Activated CD8-positive, alpha-beta memory T cell treated with anti-CD3 and anti-CD28 coated beads for 24 hours (primary cell): ENCODE measurements at places on chromosomes 2 and 18.

DNA sequence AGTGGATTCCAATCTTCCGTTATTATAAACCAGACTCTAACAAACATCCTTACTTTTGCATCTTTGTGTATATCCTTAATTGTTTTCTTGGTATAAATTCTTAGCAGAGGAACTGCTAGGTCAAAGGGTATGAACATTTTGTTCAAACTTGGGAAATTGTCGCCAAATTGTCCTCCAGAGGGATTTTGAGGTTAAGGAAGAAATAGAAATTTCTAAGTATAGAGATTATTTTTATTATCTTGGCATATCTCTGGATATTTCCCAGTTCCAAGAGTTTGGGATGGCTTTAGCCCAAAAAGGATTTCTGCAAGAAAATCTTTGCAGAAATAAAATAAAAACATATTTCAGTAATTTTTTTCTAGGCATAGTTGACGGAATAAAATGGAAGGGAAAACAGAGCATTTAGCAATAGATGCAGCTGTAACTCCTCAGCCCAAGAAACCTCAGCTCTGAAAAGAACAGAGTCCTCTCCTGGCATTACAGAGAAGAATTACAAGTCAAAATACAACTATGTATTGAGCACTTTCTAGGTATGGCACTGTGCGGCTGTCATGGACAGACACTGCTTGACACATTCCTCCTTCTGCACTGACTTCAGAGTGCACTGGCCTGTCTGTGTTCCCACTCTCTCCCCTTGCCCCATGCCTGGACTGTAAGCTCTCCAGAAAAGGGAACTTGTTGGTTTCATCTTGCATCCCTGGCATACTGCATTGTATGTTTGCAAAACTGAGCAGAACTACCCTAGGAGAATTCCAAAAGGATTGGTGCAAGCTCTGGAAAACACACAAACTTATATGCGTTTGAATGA, 117.3 kb upstream of the STON1 start:
- no peak for DNase-seq

DNA sequence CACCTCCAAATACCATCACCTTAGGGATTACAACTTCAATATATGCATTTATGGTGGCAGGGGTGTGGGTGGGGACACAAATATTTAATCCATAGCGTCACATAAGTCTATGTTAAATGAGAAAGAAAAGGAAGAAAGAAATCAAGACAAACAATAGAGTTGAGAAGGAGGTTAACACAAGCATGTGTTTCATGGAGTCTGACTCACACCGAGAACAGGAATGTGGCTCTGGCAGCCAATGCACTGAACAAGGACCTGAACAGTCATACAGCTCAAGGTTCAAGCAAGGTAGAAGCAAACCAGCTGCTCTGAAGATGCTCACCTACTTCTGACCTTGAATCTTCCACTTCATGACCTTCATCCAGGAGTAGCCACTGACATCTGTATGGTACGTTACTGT, 36.2 kb upstream of the LPIN1 start:
- no peak for DNase-seq

- no peak for DNase-seq
These were observed 1.8 kb downstream of the CCDC85A start for GRCh38 chr2:56185582-56186046.

DNA sequence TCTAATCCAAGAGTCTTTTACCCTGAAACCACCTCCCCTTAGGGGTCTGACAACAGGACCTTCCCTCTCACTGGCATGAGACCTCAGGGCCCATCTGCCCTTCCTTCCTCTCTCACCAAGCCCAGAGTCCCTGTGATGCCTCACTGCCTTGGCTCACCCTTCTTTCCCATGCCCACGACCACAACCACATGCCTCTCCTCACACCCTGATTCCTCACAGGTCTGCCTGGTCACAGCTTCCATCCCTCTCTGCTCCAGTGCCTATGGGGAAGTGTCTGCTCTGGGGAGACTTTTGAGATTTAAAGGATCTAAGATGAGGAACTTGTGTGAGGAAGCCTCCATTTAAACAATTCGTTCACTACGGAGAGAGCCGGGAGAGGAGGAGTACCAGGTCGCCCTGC, 98.9 kb upstream of the SH3BP4 start:
- DNase-seq, result no peak

- DNase-seq, result no peak
These were observed 13.7 kb downstream of the SALL3 start for GRCh38 chr18:78993014-78993926.

DNA sequence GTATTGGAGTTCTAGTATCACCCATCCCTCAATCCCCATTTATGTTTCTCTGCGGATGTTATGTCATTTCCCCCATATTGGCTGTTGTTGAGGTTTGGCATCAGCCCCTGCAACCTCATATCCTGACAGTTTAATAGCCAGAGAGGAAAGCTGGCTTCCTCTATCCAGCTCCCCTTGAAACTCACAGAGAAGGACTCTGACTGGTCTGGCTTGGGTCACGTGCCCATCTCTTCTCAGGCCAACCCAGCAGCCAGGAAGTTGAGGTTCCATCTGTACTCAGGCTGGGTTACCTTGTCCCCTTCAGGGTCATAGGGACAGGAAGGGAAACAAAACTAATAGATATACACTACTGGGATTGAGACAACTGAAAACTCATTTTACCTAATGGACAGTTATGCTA, 148.0 kb upstream of the SLC14A2 start:
- no peak for DNase-seq

- DNase-seq, result no peak
These were observed 165.3 kb downstream of the LCLAT1 start for GRCh38 chr2:30612371-30612770.

- DNase-seq, result no peak
These were observed 143.9 kb upstream of the GYPC start for GRCh38 chr2:126512026-126512425.

- no peak for DNase-seq
These were observed 60.2 kb downstream of the VSNL1 start for GRCh38 chr2:17600556-17601204.

DNA sequence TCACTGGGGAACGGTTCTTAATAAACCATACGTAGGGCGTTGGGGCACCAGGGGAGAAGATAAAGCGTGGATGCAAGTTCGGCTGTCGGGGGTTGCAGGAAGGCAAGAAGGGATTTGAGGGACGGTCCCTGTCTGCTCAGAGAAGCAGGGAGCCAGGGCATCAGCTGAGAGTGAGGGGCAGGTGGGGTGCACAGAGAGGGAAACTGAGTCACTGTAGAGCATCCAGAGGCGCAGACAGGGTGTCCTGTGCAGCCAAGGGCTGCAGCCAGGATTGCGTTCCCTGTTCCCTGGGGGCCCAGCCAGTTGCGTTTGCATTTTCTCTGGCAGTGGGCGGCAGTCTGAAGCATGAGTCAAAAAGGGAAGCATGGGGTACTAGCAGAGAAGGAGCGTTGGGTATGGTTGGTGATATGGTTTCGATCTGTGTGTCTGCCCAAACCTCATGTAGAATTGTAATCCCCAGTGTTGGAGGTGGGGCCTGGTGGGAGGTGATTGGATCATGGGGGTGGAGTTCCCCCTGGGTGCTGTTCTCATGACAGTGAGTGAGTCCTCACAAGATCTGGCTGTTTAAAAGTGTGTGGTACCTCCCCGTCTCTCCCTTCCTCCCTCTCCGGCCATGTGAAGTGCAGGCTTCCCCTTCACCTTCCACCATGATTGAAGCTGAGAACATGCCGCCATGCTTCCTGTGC, 202.9 kb downstream of the NDUFA10 start:
- peak; percentile 47 for DNase-seq

- DNase-seq, result no peak
These were observed 151.4 kb downstream of the HNMT start for GRCh38 chr2:138115666-138116065.

DNA sequence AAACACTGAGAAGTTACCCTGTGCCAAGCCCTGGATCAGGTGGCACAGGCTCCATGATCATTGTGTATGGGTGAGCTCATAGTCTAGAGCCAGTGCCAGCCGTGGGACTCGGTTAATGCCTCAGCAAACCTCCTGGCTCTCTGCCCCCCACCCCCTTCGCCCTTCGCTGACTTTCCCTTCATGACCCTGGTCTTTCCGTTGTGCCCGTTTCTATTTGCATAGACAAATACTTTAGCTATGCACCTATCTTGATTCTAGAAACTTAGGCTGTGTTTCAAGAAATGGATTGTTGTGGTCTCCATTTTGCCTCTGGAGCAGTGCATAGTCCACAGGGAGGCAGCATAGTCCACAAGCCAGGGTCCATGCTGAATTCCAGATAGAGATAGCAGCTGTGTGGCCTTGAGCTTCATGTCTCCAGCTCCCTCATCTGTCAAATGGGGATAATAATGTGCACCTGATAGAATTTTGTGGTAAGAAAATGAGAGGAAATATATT, 44.8 kb upstream of the KDM3A start:
- no peak for DNase-seq

DNA sequence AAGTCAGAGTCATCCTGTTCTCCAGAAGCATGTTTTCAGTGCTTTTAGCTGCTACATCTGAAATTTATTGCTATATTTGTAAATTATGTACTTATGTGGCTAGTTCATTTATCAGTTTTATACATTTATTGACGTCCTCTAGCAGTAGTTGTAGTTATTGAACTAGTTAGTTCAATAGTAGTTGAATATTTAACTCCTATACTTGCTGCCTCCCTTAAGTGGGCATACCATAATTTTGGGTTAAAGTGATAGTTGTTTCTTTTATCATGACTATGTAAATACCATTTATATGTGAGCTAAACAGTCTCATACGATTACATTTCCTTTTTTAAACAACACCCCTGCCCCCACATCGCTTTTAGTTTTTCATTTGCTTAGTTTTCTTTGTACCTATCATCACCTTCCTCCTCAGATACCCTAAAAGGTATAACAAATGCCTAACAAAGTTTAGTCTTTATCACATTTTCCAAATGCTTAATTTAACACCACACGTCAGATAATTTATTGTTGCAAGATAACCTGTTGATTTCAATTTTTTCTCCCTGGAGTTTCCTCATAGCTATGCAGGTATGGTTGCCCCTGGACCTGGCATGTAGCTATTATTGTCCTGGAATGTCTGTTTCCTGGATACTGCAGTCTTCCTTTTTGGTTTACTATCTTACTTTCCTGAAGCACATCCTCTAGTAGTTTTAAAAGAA, 8.8 kb downstream of the MAP4K4 start:
- DNase-seq, result no peak

DNA sequence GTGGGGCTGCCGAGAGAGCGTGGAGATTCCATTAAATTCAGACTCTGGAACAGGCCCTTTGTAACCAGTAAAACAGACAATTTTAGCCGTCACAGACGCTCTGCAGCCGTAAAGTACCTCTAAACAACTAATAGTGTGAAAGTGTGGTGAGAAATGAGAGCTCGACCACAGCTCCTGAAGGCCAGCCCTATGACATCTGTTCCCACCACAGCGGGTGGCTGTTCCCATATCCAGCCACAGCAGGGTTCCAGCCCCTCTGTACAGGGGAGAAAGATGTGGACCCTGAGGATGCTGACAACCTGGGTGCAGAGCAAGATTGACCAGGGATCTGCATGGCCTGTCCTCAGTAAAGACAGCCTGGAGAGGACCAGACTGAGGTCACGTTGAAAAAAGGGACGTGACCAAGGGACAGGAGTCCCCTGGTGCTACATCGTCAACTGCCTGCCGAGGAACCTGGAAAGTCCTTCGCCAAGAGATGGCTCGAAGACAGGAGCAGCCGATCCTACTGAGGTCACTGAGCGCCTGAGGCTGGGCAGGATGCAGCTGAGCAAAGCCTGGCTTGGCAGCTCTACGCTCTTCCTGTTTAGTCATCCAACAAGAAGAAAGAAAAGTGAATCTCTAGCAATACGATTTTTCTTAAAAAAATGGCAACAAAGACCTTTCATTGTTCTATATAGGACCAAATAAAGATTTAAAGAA, 831.7 kb downstream of the RNF144A start:
- no peak for DNase-seq

DNA sequence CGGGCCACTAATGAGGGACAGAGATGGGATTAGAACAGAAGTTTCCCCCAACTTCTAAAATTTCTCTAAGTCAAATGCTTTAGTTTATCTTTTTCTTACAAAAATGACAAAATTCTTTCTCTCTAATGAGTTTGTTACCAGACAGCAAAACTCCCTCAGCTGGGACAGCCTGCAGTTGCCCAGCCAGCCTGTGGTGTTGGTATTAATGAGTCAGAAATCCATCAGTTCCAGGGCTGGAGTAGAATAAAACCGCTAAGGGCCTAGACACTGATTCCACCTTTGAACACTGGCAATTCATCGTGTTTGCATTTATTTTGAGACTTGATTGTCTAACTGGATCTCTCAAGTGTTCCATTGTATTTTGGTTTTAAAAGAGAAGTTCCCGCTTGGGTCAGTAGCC, 38.3 kb upstream of the SMAD2 start:
- DNase-seq, result no peak

GRCh38 chr2:99868260-99868659, 274.1 kb downstream of the AFF3 start:
- DNase-seq, result no peak

- DNase-seq, result no peak
These were observed 269.0 kb downstream of the TFCP2L1 start for GRCh38 chr2:121015971-121016485.

DNA sequence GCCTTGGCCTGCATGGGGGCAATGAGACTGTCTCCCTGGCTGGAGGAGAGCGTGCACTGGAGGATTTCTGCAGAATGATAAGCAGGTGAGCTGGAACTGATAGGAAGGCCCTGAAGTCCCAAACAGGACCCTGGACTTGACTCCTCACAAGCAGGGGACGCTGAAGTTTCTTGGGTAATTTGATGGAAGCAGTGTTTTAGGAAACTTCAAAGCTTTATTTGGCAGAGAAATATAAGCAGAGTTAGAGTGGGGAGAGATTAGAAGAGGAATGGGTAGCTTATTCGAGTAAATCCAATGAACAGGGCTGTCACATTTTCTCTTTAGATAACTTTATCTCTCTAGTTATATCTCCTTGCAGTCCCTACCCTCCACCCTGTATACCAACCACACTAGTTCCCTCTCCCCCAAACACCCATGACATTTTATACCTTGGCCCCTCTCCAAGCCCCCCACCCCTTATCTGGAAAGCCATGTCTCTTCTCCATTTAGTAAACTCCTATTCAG, 73.6 kb upstream of the IGFBP5 start:
- DNase-seq, result no peak

- DNase-seq, result no peak
These were observed 588.4 kb downstream of the ARHGAP15 start for GRCh38 chr2:143717536-143718168.

- DNase-seq, result peak; percentile 82
These were observed 16.8 kb upstream of the HES6 start for GRCh38 chr2:238256594-238257104.

GRCh38 chr18:74942319-74942910, 266.5 kb downstream of the PTGR3 start:
- no peak for DNase-seq
